HL-60 (cell line): ENCODE measurements at places on chromosomes 4 and X.

- no peak for DNase-seq
Observed at GRCh38 chrX:15855568-15856221, 1.1 kb upstream of the AP1S2 start.

GRCh38 chr4:24559032-24559821, 25.1 kb downstream of the DHX15 start:
- no peak for DNase-seq

GRCh38 chr4:1246901-1247863, 1.7 kb downstream of the CTBP1 start:
- no peak for DNase-seq

DNA sequence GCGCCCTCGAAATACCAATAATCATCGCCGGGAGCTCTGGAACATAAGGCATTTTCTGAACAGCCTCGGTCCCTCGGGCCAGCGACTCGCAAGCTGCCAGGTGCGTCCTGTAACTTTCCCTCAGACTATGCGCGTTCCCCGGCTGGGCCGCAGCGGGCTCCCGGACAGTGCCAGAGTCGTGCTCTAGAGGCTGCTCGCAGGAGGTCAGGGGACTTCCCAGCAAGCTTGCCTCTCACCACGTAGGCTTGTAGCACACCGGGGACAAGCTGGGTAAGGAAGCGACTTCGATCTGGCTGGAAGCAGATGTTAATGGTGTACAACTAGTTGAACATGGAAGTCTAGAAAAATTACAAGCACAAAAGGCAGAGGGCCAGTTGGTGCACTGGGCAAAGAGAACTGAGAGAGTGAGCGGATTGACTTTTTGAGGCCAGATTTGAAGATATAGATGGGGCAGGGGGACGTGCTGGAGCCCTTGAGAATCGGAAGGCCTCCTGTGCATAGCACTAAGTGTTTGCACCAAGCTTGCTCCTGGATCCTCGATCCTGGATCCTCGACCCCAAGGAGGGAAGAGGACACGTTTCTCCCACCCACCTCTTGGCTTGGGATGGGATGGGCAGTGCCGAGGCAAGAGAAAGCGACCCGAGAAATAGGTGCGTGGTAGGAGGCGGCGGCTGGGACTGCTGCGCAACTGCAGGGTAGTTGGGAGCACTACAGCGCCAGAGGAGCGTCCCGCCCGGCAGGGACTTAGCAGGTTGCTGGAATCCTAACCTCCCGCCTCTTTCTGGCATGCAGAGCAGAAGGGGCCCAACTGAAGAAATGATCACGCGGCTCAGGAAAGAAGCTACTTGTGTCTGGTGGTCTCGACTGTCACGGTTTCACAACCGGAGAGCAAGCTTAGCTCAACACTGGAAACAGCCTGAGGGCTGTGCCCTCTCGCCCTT, 19.9 kb upstream of the ZIC3 start:
- DNase-seq: no peak

DNA sequence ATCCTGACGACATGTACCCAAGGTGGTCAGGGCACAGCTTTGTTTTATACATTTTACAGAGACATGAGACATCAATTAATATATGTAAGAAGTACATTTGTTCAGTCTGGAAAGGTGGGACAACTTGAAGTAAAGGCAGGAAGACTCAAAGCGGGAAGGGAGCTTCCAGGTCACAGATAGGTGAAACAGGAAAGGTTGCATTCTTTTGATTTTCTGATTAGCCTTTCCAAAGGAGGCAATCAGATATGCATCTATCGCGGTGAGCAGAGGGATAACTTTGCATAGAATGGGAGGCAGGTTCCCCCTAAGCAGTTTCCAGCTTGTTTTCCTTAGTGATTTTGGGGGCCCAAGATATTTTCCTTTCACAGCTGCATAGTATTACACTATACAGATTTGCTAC, 358.4 kb downstream of the GLUD2 start:
- DNase-seq: no peak

GRCh38 chr4:153791746-153792617, 3.1 kb upstream of the SFRP2 start:
- DNase-seq: no peak

DNA sequence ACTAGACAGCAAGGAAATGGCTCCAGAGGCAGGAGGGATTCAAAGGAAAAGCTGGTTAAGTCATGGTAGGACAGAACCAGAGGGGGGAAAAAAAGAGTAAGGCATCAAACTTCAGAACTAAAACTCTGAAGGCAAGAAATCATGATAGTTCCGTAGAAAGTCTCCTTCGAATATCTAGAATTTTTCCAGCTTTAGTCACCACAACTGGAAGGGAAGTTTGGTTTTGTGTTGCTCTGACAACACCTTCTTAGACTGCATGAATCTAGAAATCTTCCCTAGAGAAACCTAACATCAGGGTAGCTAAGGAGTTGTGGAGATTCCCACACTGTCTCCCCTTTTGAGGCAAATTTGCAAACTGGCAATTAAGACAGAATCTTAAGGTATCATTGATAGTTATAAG, 33.7 kb downstream of the AMMECR1 start:
- no peak for DNase-seq

- no peak for DNase-seq
Observed at GRCh38 chr4:8041172-8041571, 101.5 kb upstream of the AFAP1 start.

GRCh38 chr4:48129307-48130014, 4.6 kb downstream of the TXK start:
- no peak for DNase-seq

DNA sequence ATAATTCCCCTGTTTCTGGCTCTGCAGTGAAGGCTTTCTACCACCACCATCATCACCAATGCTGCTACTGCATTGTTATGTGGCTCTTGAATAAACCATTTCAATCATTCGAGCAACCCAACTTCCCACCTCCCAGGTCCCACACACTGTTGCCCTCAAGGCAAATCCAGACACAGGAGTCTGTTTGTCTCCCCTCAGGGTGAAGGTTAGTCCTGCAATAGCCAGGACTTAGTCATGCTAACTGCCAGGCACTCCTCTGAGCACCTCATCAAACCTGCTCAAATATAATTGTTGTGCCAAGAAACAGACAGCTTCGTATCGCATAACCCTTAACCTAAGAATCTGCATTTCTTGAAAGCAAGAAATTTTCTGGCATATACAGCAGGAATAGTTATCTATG, 213.2 kb downstream of the KDR start:
- DNase-seq: no peak

DNA sequence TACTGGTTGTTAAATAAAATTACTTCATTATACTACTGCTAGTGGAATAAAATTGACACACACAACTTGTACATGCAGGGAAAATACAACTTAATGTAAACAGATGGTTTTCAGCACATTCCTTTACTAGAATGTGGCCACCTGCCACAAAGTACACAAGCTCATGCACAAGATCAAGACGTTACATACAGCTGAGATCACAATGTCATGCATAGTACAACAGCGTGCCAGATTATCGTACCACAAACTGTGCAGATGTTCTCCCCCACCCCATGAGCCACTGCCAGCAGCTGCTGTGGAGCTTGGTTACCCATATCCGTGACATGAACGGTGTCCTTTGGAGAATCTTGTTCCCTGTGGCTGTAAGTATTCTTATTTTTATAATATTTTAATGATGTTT, 27.7 kb downstream of the FBXO8 start:
- no peak for DNase-seq
